ENCODE measurements at places on chromosomes 3 and 15.

DNA sequence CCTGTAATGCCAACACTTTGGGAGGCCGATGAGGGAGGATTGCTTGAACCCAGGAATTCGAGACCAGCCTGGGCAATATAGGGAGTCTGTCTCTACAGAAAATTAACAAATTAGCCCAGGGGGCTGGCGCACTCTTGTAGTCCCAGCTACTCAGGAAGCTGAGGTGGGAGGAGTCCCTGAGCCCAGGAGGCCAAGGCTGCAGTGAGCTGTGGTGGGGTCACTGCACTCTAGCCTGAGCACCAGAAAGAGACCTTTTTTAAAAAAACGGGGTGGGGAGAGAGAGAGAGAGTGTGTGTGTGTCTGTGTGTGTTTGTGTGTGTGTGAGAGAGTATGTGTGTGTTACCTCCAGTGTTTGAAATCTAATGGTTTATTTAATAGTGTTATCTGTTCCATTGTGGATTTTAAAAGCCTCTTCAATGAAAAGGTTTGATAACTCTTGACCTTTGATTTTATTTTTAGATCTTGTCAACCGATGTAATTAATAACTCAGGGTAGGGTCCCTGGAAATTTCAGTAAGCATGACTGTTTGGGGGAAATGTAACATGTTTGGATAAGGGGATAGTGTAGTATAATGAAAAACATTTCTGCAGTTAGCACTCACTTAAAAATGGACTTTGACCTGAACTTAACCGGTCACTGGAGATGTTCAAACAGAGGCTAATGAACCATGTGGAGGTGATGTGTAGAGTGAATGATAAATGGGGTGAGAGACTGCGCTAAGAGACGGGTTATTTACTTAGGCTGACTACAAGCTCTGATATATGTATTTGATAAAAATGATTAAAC is 29.7 kb downstream of the LRCH3 start:
- no peak for DNase-seq

GRCh38 chr15:89837134-89837829 is 22.6 kb upstream of the ANPEP start:
- no peak for DNase-seq

DNA sequence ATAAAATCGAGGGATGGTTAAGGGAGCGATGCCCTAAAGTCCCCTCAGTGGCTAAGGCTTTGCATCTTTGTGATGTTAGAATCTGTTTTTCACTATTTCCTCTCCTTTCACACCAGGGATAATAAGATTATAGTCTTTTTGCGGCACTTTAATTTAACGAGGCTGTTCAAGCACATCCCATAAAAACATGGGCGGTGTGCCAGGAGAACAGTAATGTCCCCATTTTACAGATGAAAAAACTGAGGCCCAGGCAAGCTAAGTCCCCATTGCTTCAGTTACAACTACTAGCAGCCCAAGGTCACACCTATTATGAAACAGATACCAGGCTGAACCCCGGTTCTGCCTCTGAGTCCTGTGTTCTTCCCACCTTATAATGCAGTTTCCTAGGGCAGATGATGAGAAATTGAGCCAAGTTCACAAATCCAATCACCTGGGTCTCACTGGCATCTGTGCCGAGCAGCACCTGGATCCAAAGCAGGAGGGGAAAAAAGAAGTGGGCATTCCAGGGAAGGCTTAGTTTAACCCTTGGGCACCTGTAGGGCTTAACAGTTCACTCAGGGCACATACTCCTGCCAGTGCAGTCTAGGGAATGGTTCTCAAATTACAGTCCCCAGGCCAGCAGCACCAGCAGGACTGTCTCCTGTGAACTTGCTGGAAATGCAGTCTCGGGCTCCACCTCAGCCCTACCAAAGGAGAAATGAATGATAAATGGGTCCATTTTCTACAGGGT is 169.3 kb downstream of the RAB11A start:
- DNase-seq = no peak

GRCh38 chr3:145971186-145971585 is 189.8 kb downstream of the PLOD2 start:
- DNase-seq = no peak

DNA sequence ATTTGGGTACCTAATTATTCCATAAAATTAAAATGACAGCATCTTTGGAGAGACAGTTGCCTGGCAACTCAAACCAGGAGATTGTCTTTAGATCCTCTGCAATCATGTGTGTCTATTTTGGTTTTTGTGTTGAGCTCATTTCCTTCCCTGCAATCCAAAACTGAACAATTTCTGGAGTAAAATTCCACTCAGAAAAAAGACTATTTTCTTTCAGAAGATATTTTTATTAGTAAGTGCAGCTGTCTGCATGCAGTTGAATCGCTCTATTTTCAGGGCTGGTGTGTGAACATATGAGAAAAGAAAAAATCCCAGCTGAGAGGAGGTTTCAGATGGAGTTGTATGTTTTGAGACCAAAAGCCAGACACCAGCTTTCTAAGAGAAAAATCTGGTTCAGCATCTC is 41.9 kb upstream of the DYNC1LI1 start:
- no peak for DNase-seq

- peak; percentile 31 for DNase-seq
Measured at GRCh38 chr15:68924866-68925560, 5.3 kb upstream of the SPESP1 start.

GRCh38 chr15:98794748-98795147 is 146.4 kb downstream of the IGF1R start:
- DNase-seq = no peak

GRCh38 chr3:138971766-138972320 is 24.8 kb downstream of the FOXL2NB start:
- no peak for DNase-seq

DNA sequence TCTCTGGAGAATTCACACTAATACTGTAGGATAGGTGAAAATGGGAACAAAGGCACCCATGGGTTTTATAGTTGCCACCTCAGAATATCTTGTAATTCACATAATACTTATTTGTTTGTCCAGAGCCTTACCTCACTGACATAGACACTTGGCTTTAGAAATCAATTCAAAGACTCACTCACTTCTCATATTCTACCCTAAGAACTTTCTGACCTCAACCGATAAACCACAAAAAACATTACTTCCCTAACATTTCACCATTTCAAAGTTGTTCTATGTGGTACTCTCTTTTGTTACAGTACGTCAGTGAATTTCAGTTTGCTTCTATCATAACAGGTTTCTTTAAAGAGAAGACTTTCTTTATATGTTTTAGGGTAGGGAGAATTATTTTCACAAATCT is 359.3 kb downstream of the IGSF11 start:
- DNase-seq = no peak

DNA sequence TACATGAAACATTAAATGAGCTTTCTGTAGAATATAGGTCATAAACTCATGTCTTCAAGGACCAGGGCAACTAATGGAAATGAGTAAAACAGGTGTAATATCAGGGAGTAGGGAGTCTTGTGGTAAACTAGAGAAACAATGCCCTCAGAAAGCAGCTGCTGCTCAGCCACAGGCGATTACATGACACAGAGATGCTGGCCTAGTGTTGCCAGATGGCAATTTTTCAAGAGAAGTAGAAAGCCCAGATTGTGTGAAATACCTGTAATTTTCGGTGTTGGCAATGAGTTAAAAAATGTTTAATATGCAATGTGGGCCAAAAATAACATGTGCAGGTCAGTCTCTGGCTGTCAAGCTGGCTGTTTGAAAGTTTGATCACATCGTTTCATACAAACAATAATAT is 23.4 kb downstream of the NCEH1 start:
- DNase-seq = no peak

DNA sequence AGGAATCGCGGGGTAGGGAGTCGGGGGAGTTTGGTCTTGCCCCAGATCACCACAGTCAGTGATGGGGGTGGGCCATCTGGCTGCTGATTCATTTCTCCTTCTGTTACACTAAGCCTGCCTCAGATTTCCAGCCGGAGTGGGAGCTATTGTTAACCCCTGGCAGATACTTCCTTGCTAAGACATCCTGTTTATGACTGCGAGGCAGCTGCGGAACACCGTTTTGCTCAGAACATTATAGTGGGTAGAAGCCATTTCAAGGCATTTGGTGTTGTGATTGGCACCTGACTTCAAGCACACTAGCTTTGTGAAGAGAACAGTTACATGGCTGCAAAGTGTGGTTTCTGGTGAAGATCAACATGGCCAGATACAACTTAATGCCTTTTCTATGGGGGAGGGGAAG is 73.8 kb downstream of the FLNB start:
- no peak for DNase-seq

DNA sequence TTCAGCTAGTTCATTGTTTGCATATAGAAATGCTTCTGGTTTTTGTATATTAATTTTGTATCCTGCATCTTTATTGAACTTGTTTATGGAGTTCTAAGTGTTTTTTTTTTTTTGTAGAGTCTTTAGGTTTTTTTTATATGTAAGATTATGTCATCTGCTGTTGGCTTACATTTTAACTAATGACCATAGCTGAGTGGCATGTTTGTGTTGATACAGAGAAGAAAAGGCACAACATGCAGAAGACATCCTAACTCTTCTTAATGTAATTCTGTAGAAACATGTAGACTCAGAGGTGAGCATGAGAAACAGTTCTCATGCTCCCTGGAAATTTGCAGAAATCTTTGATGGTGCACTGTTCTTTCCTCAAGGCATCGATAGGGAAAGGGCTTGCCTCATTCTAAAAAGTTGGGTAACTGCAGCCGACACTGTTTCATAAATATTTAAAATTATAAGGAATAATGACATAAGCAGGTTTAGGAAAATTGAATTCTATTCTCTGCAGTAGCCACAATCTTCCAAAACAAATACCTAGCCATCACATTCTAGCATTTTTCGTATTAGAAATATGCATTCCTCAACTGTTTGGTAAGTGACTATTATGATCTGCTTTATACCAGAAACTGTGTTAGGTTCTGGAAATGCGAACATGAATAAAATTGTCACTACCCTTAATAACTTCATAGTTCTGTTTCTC is 499.6 kb upstream of the KCNMB2 start:
- no peak for DNase-seq

DNA sequence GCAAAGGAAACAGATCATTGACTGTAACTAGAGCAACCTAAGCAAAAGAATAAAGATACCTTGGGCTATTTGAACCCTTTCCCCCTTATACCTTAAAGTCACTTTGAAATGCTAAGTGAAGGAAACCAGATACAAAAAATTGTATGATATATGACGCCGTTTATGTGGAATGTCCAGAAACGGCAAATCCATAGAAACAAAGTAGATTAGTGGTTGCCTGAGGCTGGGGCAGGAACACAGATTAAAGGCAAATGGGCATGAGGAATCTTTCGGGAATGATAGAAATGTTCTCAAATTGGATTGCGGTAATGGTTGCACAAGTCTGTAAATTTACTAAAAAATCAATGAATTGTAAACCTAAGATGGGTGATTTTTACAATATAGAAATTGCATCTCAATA is 160.1 kb upstream of the CCDC54 start:
- no peak for DNase-seq

All from CD4-positive, alpha-beta T cell treated with Interleukin-4 for 4 hours (primary cell).